ENCODE measurements at places on chromosomes 12 and 14.
A peak's percentile ranks its signal among the peaks of the same experiment; 100 is the strongest.

DNA sequence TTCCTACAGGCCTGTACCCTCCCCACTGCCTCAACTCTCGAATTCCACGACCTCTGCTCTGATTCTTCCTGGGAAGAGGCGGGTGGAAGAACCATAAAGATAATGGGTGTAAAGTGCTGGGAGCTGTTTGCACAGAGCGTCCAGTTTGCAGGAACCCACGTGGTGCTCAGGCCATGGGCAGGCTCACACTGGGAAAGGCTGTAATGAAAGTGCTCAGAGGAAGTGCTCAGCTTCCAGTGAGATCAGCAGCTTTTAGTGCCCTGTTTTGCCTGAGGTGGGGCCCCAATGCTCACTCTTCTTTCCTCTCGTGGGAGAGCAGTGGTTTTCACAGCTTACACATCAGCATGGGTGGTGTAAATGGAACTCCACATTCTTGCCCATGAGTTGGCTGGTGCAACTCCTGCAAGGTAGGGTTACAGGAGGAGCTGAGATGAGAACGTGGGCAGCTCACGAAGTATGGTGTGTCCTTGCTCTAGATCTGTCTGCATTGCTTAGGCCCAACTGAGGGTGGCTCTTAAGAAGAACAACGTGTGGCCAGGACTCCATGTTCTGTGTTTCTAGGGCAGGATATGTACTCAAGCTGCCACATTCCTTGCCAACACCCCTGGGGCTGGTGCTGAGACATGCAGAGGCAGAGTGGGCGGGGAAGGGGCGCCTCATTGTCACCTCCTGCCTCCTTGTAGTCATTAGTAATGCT lies 2.9 kb downstream of the TMEM63C start:
- DNase-seq: no peak

DNA sequence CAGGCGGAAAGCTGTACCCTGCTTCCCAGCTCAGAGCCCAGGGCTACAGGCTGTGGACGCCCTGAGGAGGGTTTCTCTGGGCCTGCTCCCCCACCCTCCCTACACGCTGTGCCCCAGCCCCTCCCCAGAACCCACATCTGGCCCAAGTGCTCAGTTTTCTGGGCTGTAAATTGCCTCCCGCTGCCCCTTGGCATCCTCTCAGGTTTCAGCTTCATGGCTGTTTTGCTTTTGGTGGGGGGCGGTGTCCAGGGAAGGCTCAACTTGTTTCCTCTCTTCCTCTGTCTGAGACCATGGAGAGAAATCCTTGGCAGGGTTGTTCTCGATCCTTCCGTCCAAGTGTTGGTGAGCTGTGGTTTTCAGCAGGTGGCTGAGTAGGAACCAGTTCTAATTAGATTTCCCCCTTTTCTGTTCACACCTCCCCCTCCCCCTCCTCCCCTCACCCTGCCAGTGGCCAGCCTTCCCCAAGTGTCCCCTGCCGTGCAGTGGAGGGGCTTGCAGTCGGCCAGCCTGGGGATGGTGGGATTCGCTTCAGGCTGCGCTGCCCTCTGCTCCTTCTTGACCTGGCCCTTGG lies 61.8 kb downstream of the TSPAN9 start:
- DNase-seq: no peak

DNA sequence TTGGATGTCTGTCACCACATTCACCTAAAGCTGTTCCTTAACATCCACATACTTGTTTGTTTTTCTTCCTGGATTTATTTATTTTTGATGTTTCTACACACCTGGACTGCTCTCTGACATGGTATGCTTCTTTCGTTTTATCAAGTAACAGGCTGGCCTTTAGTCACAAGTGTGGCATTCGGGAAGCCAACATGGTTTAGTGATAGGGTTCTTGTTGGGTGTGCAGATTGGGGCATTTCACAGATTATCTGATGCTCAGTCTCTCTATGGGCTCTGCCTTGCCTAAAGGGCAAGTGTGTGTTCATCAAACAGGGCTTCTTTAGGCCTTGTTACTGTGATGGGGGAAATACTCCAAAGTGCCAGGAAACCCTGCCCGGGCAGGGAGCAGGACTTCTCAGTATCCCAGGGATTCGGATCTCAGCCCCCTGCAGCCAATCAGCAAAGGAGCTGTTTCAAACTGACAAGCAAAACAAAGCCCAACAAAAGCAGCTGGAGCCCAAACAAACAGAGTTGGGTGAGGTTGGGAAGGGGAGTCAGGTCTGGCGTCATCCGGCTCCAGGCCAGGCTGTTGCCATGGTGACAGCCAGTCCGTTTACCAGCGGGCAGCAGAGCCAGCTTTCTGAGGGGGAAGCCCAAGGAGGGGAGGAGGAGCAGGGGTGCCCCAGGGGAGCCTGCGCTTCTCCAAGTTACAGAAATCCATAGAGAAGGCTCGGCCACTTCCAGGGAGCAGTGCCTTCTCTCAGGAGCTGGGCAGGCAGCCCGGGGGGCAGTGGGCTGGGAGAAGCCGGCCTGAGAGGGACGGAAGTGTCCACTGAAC lies 31.9 kb downstream of the FOS start:
- DNase-seq: peak; percentile 71

GRCh38 chr14:67766035-67766680 lies 50.2 kb downstream of the ZFYVE26 start:
- no peak for DNase-seq

GRCh38 chr14:25237845-25238244 lies 187.9 kb upstream of the STXBP6 start:
- peak; percentile 31 for DNase-seq

- DNase-seq: peak; percentile 9
Observed at GRCh38 chr14:85342858-85343607, 186.9 kb upstream of the FLRT2 start.

DNA sequence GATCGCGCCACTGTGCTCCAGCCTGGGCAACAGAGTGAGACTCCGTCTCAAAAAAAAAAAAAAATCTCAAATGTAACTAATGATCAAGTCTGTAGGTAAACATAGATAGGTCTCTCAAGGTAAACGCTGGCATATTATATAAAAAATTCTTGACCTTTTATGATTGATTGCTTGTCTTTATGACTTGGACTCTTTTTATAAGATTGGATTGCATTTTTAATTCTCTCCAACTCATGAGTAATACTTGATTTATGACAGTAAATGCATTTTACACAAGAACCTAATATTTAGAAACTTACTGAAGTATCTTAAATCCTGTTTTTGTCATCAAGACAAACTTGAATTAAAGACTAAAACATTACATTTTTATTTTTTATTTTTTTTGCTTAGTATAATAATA lies 16.1 kb downstream of the ARF6 start:
- DNase-seq: no peak

DNA sequence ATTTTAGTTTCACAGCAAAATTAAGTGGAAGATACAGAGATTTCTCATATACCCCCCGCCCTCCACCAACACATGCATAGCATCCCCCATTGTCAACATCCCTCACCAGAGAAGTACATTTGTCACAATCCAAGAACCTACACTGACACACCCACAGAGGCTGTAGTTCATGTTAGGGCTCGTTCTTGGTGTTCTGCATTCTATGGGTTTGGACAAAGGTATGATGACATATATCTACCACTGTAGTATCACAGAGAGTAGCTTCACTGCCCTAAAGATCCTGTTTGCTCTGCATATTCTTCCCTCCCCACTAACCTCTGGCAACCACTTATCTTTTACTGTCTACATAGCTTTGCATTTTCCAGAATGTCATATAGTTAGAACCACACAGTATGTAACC lies 444.6 kb upstream of the DCN start:
- no peak for DNase-seq

- DNase-seq: peak; percentile 88
Observed at GRCh38 chr14:96095581-96096476, 56.7 kb downstream of the C14orf132 start.

DNA sequence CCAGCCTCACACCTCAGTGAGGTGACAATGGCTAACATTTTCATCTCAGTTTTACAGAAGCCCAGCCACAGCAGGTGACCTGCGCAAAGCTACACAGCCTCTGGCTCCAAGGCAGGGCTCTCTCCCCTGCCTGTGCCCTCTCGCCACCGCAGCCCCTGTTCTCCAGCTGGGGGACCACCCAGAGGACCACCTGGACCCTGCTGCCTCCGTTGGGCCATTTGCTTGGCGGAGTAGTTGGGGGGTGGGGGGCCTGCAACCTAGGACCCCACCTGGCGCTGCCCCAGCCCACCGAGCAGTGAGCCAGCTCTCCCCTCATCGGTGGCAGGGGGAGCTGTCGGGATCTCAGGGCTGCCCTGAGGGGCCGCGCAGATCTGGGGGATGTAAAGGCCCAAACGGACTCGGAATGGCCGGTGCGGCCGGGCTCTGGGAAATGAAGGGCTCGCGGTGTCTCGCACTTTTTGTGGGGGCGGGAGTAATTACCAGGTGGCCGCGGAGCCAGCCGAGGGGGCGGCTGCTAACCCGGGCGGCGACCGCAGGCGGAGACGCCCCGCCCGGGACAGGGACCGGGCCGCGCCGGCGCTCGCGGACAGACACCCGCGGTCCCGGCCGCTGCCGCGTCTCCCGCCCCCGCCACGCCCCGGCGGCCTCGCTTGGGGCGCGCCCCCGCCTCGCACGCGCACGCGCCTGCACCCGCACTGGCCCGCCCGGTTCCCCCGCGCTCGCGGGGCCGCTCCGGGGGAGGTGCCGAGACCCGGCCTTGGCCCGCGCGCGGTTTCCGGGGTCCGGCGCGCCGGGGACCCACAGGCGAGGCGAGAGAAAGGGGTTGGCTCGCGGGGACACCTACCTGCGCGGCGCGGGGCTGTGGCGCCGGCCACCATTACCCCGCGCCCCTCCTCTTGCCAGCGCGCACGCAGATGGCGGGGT lies 8.6 kb upstream of the GPR68 start:
- DNase-seq: peak; percentile 29

- DNase-seq: peak; percentile 29
Observed at GRCh38 chr14:62914025-62914424, 131.2 kb downstream of the KCNH5 start.

Measured in EL (cell line).